ENCODE measurements at places on chromosomes 3 and 15.
A peak's percentile ranks its signal among the peaks of the same experiment; 100 is the strongest.

DNA sequence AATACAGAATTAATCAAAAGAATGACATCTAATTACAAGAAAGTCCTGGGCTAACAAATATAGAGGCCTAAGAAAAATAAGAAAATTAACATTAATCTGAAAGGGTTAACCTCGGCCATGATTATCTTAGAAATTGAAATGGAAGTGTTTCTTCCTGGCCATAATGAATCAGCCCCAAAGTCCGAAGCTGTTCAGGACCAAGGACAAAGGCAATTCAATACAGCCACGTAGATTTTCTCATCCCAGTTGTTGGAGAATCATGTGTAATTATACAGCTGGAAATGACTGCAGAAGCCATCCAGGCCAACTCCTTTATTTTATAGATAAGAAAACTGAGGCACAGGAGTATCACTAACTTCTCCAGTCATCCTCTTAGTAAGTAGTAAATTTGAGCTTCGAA lies 38.0 kb upstream of the GBE1 start:
- no peak for DNase-seq

- peak; percentile 35 for DNase-seq
Observed at GRCh38 chr3:196518966-196519717, 4.0 kb upstream of the SMCO1 start.

GRCh38 chr15:50066202-50066601 lies 52.8 kb downstream of the ATP8B4 start:
- no peak for DNase-seq

- DNase-seq, result no peak
Observed at GRCh38 chr3:58723173-58723572, 56.6 kb upstream of the FAM3D start.

DNA sequence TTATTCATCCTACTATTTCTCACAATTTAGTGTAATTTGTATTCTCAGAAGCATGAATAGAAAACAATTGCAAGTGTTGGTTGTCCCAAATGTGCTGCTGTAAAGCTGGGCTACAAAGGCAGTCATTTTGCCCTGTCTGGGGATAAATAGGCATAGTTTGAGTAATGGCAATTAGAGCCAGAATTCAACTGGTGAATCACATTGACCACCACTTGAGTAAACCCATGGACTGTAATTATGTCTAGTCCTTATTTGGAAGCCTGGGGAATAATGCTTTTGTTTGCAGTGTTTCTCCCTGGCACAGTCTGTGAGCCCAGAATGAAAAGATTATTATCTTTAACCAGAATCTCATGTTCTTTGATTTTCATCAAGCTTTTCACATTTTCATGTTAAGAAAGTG lies 30.5 kb upstream of the CHL1 start:
- DNase-seq, result no peak

- DNase-seq, result no peak
Observed at GRCh38 chr3:29347412-29347811, 66.5 kb downstream of the RBMS3 start.

DNA sequence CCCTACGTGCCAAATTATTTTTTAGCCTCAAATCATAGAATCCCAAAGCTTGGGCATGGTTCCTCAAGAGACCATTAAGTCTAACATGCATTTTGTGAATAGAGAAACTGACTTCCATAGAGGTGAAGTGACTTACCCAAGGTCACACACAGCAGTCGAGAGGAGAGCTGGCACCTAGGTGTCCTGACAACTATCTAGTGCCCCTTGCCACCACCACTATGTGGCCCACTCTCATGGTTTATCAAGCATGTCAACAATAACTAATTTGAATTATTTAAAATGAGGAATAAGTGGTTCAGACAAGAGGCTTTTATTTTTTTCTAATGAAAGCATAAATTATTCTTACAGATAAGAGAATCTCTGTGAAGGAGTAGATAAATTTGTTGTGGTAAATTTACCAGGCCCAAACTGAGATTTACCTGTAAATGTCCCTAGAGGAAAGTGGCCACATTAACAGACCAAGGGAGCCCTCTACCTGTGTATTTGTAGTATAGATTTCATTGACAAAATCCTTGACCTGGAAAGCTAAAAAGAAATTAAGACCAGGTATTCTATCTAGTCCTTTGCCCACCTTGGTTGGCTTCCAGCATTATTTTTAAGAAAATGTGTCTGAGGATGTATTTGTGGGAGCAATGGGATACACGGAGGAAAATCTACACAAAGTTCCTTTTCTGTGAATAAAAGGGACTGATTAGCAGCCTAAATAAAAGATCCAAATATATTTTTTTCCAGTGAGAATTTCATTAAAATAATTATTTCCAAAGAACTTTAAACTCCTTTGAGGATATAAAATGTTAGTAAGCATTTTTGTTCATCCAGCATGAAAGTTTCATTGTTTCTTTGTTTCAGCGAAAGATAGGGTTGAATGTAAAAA lies 49.1 kb downstream of the IQCH start:
- no peak for DNase-seq

DNA sequence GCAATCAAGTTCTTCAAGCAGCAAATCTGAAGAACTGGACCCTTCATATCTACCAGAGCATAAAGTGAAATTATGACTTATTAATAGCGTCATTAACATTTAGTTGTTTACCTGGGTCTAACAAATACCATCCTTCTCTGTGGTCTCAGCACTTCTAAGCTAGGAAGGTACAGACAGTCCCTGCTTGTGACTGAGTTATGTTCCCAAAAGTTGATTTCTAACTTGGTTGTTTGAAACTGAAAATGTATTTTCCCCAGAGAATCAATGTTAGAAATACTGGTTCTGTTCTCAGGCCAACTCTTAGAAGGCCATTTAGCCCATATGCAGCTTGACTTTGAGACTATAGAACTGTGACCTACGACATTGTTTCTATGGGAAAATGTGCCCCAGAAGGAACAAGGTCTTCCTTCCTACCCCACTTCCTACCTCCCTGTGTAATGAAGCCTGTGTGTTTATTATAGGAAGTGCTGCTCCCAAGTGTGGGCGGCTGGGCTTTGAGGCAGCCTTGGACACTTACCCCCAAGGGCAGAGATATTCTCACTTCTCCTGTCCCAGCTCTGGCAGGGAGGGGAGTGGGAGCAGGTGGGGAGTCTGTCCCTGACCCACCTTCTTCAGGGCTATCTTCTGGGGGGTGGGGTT lies 12.2 kb upstream of the MAPK6 start:
- DNase-seq, result no peak

GRCh38 chr3:171000281-171000680 lies 26.2 kb downstream of the SLC2A2 start:
- no peak for DNase-seq

DNA sequence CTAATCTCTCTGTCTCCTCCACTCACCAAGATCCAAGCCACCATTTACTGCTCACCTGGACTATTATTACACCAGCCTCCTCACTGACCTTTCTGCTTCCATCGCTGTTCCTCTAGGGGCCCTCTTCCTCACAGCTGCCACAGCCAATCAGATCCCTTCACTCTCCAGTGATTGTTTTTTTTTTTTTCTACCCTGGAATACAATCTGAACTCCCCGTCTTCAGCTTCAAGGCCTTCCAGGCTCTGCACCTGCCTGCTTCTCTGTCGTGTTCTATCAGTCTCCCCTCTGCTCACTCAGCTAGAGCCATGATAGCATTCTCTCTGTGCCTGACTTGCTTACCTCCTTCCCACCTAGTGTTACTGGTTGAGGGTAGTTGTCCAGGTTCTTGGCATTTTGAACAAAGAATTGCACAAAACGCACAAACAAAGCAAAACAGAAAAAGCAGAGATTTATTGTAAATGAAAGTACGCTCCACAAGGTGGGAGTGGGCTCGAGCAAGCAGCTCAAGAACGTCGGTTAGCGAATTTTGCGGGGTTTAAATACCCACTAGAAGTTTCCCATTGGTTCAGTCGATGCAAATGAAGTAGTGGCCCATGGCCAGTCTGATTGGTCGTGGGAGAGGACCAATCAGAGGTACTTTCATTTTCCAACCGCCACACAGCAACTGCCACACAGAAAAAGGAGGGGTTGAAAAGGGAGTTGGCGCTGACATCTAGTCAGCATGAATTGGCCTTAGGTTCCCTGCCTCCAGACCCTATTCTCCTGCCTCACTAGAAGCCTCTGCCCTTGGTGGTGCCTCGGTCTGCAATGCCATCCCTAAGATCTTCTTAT lies 188.9 kb downstream of the TLE3 start:
- no peak for DNase-seq

DNA sequence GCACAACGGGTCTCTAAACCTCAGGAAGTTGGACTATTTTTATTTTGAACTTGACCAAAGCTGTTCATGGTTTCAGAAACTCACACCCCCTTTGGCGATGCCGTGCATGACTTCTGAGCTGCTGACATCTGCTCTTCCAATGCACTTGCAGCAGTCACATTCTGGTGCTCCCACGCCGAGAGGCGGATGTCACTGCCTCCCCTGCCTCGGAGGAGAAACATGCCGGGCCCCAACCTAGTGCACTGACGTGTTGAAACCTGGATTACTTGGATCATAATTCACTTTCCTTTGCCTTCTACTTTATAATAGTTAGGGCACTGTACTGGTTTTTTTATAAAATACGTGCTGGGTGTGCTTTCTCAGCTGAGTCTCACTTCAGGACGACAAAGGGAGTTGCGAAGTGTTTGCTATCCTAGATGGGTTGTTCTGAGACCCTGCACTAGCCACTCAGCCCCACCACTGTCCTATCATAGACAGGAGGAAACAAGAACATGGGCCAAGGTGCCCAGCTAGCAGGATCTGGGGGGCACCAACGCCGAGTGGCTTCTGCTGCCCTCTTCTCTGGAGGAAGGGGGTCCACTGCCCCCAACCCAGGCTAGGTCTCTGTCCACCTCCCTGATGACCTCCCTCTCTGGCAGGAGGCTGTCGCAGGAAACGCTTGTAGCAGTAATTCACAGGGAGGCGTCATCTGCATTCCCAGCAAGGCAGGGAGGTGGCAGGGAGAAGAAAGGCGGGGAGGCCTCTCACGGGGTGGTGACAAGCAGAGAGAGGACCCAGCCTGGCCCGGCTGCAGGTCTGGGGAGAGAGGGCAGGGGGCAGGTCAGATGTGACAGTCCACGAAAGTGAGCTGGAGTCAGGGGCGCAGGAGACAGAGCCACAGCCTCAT lies 158.8 kb upstream of the IQSEC1 start:
- DNase-seq, result no peak

GRCh38 chr15:31361764-31362515 lies 35.3 kb downstream of the KLF13 start:
- DNase-seq, result no peak

- no peak for DNase-seq
Observed at GRCh38 chr15:92661956-92662355, 6.4 kb upstream of the FAM174B start.
